ENCODE measurements at places on chromosomes 4 and X.

- no peak for DNase-seq
Observed at GRCh38 chrX:49003696-49004095, 1.6 kb upstream of the GRIPAP1 start.

DNA sequence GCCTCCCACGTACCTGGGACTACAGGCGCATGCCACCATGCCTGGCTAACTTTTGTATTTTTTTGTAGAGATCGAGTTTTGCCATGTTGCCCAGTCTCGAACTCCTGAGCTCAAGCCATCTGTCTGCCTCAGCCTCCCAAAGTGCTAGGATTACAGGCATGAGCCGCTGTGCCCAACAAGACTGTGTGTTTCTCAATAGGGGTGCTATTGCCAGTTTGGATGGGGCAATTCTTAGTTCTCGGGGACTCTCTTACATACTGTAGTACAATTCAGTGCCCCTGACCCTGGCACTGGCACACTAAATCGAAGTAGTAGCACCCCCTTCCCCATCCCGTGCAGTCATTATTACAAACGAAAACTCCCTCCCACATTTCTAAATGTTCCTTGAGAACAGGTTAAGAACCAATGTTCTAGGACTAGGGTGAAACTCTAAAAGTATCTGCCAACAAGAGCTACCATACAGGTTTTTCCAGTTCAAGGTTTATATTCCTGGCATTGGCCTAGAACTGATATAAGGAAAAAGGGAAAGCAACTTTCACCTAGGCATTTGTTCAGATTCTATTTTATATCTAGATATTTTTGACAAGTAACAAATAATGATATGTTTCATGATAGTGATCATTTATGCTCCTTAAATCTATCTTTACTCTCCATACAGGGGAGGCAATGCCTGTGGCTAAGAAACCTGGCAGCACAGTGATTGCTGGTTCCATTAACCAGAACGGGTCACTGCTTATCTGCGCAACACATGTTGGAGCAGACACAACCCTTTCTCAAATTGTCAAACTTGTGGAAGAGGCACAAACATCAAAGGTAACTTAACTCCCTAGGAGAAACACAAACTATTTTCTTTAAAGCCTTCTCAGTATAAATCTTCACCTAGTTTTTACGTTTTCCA, 50.4 kb upstream of the PGAM4 start:
- no peak for DNase-seq

- DNase-seq, result no peak
Observed at GRCh38 chrX:24153178-24153795, 3.8 kb downstream of the ZFX start.

DNA sequence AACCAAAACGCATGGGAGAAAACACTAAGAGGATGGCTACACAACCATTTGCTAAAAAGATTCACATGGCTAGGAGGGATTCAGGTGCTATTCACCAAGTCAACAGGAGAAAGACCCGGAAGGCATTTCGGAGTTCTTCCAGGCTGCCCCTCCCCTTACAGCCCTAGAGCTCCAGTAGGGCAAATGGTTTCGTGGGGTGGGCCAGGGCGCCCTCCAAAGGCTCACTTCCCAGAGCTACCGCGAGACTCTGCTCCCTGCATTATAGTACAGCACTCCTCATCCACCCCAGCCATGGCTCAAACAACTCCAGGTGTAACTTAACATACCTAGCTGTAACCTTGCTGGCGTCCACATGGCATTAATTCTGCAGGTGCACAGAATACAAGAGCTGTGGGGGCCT, 179.7 kb downstream of the SLC39A8 start:
- no peak for DNase-seq

DNA sequence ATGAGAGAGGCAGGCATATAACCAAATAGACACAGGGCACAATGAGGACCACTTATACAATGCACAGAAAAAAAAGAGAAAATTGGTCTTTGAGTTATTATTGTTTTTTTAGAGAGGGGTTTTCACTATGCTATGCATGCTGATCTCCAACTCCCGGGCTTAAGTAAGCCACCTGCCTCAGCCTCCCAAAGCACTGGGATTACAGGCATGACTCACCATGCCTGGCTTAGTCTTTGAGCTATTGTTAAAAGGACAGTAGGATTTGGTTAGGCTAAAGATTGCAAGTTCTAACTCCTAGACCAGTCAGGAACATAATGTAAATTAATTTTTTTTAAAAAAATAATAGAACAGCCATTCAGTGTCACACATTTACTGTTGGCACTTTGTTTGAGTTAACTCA, 340.1 kb downstream of the GPAT3 start:
- no peak for DNase-seq

DNA sequence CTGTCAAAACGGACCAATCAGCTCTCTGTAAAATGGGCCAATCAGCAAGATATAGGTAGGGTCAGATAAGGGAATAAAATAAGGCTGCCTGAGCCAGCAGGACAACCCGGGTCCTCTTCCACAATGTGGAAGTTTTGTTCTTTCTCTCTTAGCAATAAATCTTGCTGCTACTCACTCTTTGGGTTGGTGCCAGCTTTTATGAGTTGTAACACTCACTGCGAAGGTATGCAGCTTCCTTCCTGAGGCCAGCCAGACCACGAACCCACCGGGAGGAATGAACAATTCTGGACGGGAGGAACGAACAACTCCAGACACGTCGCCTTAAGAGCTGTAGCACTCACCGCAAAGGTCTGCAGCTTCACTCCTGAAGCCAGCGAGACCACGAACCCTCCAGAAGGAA, 287.8 kb downstream of the RAPGEF2 start:
- no peak for DNase-seq

DNA sequence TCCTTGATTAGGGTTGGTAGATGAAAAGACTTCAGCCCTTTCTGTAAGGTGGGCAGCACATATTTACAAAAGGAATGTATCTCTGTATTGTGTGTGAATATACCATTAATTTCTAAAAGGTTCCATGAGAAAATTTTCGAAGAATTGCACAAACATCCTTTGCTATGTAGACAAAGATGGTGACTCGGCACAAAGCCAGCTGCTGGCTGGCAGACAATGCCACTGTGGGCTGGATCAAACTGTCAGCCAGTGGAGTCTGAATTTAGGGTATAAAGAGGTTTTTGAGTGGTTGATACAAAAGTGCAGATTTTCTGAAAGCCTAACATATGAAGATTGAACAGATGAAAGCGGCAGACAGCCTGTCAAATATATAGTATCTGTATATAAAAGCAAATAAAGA, 5.6 kb upstream of the TXK start:
- no peak for DNase-seq

DNA sequence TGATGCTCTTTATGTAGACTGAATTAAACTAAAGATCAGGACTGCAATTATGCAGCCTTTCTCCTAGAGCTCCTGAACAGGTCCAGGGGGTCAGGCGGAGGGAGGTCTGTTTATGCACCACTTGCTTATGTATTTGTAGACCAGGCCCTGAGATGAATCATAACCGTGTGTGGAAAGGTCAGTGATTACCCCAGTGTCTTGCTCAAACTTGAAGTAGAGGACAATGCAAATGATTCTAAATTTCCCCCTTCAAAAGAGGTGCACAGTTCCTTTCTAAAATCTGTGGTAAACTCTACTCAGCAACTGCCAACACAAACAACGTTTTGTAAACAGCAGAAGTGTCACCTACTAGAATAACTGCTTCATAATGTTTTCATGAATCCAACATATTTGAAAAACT, 13.0 kb upstream of the TBC1D9 start:
- DNase-seq, result no peak

DNA sequence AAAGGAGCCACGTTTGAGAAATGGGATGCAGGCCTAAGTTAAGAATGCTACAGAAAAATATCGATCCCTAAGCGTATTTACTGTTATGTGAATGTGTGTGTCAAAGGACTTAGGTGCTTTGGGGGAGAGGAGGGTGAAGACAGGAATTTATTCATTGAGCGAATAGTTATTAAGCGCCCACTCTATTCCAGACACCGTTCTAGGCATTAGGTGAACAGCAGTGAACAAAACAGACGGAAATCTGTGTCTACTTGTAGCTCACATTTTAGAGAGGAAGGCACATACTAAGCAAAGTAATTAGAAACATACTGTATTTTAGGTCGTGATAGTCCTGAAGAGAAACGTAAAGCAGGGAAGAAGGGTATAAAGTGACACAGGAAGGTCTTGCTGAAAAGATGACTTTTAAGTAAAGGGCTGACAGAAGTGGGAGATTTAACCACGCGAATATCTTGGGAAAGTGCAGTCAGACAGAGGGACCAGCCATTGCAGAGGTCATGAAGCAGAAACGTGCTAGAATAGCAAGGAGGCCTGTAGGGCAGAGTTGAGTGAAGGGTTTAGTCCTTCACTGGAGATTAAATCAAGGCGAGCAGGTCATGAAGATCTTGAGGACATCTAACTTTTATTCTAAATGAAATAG, 541 bp downstream of the AIMP1 start:
- DNase-seq, result no peak

DNA sequence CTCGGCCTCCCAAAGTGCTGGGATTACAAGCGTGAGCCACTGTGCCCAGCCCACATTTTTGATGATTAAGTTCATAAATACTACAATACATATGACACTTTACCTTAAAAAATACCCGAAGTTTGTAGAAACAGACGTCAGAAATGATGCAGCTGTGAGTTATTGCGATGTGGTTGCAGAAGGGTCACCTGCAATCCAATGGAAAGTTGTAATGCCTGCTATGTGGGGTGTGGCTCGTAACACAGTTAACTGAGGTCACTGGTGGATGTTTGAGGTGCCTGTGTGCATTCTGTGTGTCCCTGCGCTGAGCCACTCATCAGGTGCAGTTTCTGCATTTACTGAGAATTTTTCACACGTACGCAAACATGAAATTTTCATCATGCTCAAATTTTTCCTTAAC, 64.1 kb downstream of the ANXA5 start:
- no peak for DNase-seq

GRCh38 chr4:174873931-174874330, 44.2 kb upstream of the ADAM29 start:
- no peak for DNase-seq

GRCh38 chr4:185138161-185138560, 4.9 kb upstream of the SLC25A4 start:
- no peak for DNase-seq

GRCh38 chrX:19810802-19811201, 76.6 kb downstream of the SH3KBP1 start:
- DNase-seq, result no peak

- DNase-seq, result no peak
Observed at GRCh38 chr4:111046811-111047210, 423.9 kb upstream of the PITX2 start.

- no peak for DNase-seq
Observed at GRCh38 chr4:59838236-59838635, 1361.9 kb upstream of the ADGRL3 start.

- DNase-seq, result no peak
Observed at GRCh38 chr4:3484057-3484973, 21.2 kb downstream of the DOK7 start.

DNA sequence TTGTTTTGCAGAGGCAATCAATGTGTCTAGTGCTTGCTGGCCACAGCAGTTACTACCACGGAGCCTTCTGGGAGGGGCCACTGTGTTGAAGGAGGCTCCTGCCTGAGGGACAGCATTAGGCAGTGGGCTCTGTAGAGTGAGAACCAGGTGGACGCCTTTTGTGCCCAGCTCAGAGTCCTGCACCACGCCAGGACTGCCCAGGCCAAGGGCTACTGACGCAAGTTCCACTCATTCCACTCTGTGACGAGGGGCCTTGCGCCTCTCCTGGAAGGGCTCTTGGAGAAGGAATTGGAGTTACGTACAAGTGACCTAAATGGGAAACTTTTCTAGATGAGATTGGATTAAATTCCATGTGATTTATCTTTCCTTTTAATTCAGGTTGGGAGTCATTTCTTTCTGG, 102.8 kb upstream of the MAGEE2 start:
- no peak for DNase-seq

DNA sequence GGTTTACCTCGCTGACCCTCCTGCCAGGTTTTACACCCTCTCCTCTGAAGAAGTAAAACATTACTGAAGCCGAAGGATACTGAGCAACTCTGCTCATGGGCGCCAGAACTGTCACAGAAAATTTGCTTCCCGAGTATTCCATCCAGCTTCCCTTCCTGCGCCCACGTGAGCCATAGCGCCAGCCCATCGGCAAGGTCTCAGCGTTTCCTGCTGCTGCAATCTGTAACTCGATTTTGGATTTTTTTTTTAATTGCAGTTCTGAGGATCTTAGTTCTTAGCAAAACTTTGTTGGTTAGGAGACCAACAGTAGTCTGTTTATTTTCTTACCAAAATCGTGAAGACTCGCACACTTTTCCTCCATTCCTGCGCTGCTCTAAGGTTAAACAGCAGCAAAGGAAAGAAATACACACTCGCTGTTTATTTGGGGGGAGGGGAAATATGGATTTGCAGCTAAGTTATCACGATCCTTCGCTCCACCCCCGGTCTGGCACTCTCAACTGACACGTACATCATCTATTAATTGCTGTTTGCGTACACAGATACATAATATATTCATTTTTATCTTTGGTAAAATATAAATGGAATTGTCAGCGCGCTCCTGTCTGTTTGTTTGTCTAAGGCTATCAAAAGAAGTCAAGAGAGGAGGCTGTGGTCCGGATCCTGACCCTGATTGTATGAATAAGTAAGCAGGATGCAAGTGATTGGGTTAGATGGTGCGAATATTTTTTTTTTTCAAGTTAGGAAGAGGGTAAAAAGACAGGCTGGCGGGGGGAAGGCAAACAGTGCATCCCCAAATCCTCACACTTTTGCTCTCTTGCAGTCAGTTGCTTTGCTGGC, at the start of gene TLL1:
TLL1 (plus strand) TSS at position 777 of the 837 bp plus-strand sequence. CDS start 668 bp downstream, outside the sequence.
- DNase-seq, result no peak

GRCh38 chr4:139214039-139214534, 37.1 kb upstream of the ELF2 start:
- DNase-seq, result no peak

DNA sequence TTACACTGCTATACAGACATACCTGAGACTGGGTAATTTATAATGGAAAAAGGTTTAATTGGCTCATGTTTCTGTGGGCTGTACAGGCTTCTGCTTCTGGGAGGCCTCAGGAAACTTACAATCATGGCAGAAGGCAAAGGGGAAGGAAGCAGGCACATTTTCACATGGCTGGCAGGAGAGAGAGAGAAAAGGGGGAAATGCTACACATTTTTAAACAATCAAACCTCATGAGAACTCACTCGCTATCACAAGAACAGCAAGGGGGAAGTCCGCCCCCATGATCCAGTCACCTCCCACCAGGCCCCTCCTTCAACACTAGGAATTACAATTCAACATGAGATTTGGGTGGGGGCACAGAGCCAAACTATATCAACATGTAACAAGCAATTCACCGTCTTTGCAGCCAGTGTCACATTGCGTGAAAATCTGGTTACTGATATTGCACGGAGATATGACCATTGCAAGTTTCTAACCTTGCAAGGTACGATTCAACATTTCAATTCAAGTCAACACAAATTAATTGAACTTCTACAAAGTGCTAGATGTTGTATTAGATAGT, 61.7 kb upstream of the RELL1 start:
- DNase-seq, result no peak

- no peak for DNase-seq
Observed at GRCh38 chrX:1477801-1478458, 25.2 kb upstream of the ASMTL start.

DNA sequence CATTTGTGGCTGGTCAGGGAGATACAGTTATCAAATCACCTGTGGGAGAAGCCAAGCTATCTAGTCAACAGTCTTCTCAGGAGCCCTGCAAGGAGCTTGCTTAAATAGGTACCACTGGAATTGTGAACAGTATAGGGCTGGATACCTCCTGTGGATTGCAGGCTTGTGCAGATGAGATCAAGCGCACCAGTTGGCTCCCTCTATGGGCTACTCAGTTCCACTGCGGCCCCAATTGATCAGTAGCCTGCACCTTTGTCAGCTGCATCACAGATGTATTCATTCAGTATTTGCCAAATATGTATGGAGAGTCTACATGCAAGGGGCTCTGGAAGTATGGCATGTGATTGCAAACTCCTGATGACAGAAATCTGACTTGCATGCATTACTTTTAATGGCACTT, 28.6 kb downstream of the TEX13A start:
- DNase-seq, result no peak
